ENCODE measurements at places on chromosomes 4 and X. TPM values are rescaled to one million over a fixed set of nuclear protein-coding genes. Genes with fewer than 3 reads are reported as not detected.

TMEM156 gene
- not detected for total RNA-seq

MAPK10 gene
- total RNA-seq, result 35.5 TPM

CPZ gene
- total RNA-seq, result 47.1 TPM

FHL1 gene
- 48.0 TPM for total RNA-seq

GPM6B gene
- 89.5 TPM for total RNA-seq

CSAG3 gene
- not detected for total RNA-seq

PPARGC1A gene
- 0.15 TPM for total RNA-seq

CD38 gene
- 0.06 TPM for total RNA-seq

GPC3 gene
- total RNA-seq, result 27.6 TPM

TLR6 gene
- total RNA-seq, result 0.20 TPM

NKX6-1 gene
- total RNA-seq, result 4.7 TPM

ZNF827 gene
- 10.5 TPM for total RNA-seq

SSX4B gene
- not detected for total RNA-seq

EIF1AX gene
- total RNA-seq, result 207 TPM

GASK1B gene
- total RNA-seq, result 6.5 TPM

KCNIP4 gene
- total RNA-seq, result 0.67 TPM

SMIM10 gene
- total RNA-seq, result not detected

RNF212 gene
- not detected for total RNA-seq

IQCM gene
- not detected for total RNA-seq

CD40LG gene
- not detected for total RNA-seq

CYSLTR1 gene
- 0.36 TPM for total RNA-seq

SMIM43 gene
- total RNA-seq, result not detected

DDIT4L gene
- total RNA-seq, result 7.3 TPM

PDLIM3 gene
- total RNA-seq, result 144 TPM

PRSS12 gene
- total RNA-seq, result 9.9 TPM

USP17L15 gene
- not detected for total RNA-seq

ANXA5 gene
- total RNA-seq, result 442 TPM

FHDC1 gene
- 2.0 TPM for total RNA-seq

FRG2 gene
- 0.66 TPM for total RNA-seq

ADGRG4 gene
- total RNA-seq, result not detected

BCLAF3 gene
- total RNA-seq, result 4.9 TPM

DOCK11 gene
- total RNA-seq, result 18.0 TPM

PRRG1 gene
- 9.8 TPM for total RNA-seq

VEGFC gene
- 4.9 TPM for total RNA-seq

BCORL1 gene
- 5.6 TPM for total RNA-seq

SERTM2 gene
- total RNA-seq, result 0.04 TPM

NLGN4X gene
- total RNA-seq, result 0.79 TPM

GRPR gene
- total RNA-seq, result 0.25 TPM

MAGEA12 gene
- 1.6 TPM for total RNA-seq

JADE3 gene
- 5.5 TPM for total RNA-seq

PPEF1 gene
- total RNA-seq, result not detected

L1CAM gene
- 14.7 TPM for total RNA-seq

CTAG1B gene
- not detected for total RNA-seq

NLRP2B gene
- not detected for total RNA-seq

GPR82 gene
- not detected for total RNA-seq

MAGEB6 gene
- 0.10 TPM for total RNA-seq

FAM47A gene
- total RNA-seq, result not detected

ERVMER34-1 gene
- total RNA-seq, result 0.04 TPM

LRCH2 gene
- 17.9 TPM for total RNA-seq

TEX13B gene
- total RNA-seq, result not detected

ITIH6 gene
- not detected for total RNA-seq

POU3F4 gene
- total RNA-seq, result not detected

INTU gene
- total RNA-seq, result 2.6 TPM

PLK4 gene
- total RNA-seq, result 66.5 TPM

CT45A8 gene
- not detected for total RNA-seq

Data from SJCRH30 (cell line).